Uterine smooth muscle cell (primary cell): ENCODE measurements at places on chromosomes 1 and 21. TPM values are rescaled to one million over a fixed set of nuclear protein-coding genes. Genes with fewer than 3 reads are reported as not detected.

The CFH gene
- 51.7 and 62.7 TPM in 2 replicates for total RNA-seq

The LRRC3 gene
- 0.33 and 0.37 TPM in 2 replicates for total RNA-seq

The VAV3 gene
- 0.50 and 0.77 TPM in 2 replicates for total RNA-seq

The C1orf52 gene
- total RNA-seq = 15.2 and 18.2 TPM in 2 replicates

The C4BPA gene
- not detected in 2 replicates for total RNA-seq

The THEM5 gene
- not detected in 2 replicates for total RNA-seq

The PDZK1IP1 gene
- not detected in 2 replicates for total RNA-seq

The TEX50 gene
- total RNA-seq = not detected in 2 replicates

The BRINP2 gene
- 0.12 and 0.22 TPM in 2 replicates for total RNA-seq

The GATAD2B gene
- 2.9 and 3.6 TPM in 2 replicates for total RNA-seq

The UBE2Q1 gene
- 23.4 and 31.7 TPM in 2 replicates for total RNA-seq

The FAM163A gene
- total RNA-seq = not detected in 2 replicates

The ATP8B2 gene
- 159 and 234 TPM in 2 replicates for total RNA-seq

The TEDDM1 gene
- not detected in 2 replicates for total RNA-seq

The CFHR2 gene
- total RNA-seq = not detected in 2 replicates

The PTTG1IP gene
- total RNA-seq = 145 and 248 TPM in 2 replicates
